BJ (cell line): ENCODE measurements at places on chromosomes 11 and 22.

DNA sequence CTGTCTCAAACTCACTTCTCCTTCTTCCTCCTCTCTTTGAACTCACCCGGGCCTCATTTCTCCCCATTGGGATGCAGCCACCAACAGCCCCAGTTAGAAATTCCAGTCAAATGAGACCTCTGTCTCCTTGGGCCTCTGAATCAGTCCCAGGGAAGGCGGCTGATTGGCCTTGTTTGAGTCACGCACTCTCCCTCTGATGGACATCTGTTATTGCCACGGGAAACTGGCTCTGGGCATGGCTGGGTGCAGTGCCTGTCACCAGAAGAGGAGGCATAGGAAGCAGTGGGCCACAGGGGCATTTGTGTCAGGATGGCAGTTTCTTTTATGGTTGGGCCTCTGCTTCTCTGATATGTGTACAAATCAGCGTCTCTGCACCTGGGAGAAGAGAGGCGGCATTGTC is 9.6 kb upstream of the WNT11 start:
- DNase-seq, result no peak

- DNase-seq, result peak; percentile 92
Observed at GRCh38 chr11:10659339-10660216, 34.0 kb downstream of the IRAG1 start.

GRCh38 chr22:37283393-37283937 is 1.2 kb downstream of the CYTH4 start:
- DNase-seq, result no peak

DNA sequence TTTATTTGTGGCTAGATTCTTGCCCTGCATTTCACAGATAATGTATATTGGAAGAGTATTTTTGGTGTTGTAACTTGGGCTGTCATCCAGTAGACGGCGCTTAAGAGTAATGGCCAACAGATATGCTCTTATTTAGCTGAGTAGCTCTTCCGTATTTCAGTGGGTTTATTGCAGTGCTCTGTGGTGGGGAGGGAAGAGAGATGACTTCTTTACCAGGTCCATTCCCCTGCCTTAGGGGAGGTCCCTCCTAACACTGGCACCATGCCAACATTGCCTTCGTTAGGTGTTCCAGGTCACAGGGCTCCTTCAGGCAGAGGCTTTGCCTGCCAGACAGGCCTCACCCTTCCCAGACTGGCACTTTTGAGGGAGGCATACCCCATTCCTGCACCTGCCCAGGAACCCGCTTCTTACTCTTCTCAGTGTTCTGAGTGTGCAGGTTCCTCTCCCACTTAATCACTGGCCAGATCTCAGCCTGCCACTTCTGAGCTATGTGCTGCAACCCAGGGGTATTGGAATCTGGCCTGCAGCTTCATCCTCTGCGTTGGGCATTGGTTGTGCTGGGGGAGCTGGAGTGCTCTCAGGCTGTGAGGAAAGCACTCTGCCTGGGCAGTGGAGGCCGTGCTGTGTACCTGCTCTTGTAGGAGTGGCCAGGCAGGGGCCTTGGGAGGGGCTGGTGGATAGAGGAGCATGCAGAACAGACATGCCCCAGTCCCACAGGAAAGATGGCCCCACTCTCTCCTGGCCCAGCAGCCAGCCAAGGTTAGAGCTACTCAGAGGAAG is 29.4 kb upstream of the SLN start:
- no peak for DNase-seq

DNA sequence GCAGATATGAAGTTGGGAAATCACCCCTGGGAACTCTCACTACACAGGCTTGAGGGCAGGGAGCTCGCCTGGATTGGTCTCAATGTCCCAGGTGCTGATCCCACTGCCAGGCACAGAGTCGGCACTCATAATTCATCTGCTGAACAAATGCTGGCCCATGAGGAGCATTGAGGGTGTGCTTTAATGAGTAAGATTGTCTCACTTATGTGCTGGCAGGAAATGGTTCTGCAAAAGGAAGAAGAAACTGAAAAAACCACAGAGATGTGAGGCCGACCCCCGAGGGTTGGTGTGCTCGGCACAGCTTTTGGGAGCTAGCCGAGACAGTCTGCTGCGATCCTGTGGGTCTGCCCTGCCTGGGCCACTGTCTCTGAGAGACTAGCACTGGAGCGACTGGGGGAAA is 9.4 kb downstream of the PLAAT2 start:
- DNase-seq, result no peak

DNA sequence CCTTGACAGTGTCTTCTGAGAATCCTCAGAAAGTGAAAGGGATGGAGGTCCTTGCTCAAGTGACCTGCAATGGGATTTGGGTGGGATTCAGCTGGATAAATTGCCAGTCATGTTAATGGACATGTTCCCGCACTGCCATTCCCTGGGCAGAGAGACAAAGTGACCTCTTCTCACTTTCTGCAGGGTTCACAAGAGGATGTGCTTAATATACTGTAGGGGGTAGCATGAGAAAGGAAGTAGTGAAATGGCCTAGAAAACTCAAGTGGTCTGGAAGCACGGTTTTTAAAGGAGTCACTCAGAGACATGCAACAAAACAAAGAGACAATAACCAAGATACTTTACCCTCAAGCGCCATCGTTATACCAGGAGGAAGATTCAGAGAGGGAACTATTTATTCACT is 70.2 kb downstream of the NELL1 start:
- DNase-seq, result no peak

DNA sequence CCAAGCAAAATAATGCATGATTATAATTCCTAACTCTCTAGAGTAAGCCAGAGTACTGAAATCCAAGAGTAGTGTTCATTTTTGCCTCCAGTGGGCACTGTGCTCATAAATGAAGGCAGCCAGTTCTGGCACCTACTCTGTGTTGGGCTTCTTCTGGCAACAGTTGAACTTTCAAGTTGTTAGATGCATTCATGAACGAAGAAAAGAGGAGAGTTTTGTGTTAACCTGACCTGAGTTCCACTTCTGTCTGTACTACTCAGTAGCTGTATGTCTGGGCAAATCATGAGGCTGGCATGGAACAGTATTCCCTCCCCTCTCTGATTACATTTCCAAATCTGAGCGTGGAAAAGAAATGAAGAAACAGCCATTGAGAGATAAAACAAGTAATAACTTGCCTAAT is 20.3 kb upstream of the TENM4 start:
- DNase-seq, result no peak

- no peak for DNase-seq
Observed at GRCh38 chr11:44417731-44418455, 108.0 kb upstream of the ALX4 start.

GRCh38 chr11:121241343-121242211 is 51.0 kb upstream of the SC5D start:
- no peak for DNase-seq

DNA sequence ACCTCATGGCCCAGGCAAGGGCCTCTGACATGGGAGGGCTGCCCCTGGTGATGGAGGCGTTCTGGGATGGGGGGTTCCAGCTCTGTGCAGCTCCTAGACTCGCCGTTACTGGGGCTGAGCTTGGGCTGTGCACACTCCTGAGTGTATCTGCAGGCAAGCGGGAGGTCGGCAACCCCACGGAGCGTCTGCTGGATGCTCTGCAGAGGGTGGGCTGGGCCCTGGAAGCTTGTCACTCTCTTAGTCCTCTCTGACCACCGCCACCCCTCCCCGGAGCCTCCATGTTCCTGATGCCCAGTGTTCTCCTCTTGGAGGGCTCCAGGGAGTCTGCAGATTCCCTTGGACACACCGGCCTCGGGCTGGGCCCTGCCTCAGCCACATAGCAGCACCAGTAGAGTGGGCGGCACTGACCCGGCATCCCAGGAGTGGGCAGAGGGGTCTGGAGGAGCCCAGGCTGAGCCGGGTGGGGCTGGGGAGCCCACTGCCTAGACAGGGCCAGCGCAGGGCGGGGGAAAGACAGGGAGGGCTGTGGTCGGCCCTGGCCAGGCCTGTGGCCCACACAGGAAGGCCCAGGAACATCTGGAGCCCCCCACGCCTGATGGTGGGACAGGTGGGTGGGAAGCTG is 20.6 kb upstream of the MUC5B start:
- no peak for DNase-seq

- DNase-seq, result no peak
Observed at GRCh38 chr11:125874556-125875124, 12.8 kb upstream of the HYLS1 start.
